ENCODE measurements at places on chromosomes 5 and 9. TPM values are rescaled to one million over a fixed set of nuclear protein-coding genes. Genes with fewer than 3 reads are reported as not detected.

GRCh38 chr5:127133071-127133470 is 59.8 kb upstream of the C5orf63 start:
- no peak for DNase-seq

GRCh38 chr5:175734501-175734900 is 76.6 kb downstream of the HRH2 start:
- no peak for DNase-seq

DNA sequence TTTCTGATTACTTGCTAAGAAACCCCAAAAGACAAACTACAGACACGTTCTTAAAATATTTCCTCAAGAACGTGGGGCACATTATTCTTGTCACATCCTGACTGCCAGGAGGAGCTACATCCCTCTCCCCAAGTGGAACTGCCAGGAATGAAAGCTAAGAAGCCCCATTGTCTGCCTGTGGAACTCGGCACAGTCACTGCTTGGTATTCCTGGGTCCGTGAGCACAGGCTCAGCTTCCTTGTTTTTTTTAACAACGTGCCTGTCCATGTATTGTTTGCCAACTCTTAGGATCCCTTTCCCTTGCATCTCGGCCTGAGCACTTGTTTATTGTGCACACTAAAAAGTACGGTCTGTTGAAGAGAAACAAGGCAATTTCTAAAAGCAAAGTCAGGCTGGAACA is 47.0 kb upstream of the SELENOP start:
- DNase-seq: no peak

DNA sequence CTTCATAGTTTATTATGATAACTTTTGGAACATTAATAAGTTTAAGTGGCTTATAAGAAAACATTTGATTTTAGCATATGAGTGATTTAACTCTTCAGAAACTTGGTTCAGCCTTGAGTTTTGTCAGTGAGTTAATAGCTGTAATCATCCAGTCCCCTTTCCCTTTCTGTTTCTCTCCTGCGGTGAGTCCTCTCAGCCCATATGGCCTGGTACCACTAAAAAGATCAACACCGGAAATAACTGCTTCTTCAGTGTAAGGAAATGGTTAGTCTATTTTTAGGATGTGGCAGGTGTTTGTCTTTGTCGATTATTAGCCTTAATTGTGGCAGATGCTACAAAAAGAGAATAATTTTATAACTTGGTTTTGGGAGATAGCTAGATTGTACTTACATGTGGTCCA is 120.2 kb upstream of the GRHPR start:
- no peak for DNase-seq

- DNase-seq: no peak
Measured at GRCh38 chr9:2459756-2460155, 161.8 kb upstream of the VLDLR start.

GRCh38 chr9:101711330-101711941 is 27.0 kb downstream of the GRIN3A start:
- no peak for DNase-seq

DNA sequence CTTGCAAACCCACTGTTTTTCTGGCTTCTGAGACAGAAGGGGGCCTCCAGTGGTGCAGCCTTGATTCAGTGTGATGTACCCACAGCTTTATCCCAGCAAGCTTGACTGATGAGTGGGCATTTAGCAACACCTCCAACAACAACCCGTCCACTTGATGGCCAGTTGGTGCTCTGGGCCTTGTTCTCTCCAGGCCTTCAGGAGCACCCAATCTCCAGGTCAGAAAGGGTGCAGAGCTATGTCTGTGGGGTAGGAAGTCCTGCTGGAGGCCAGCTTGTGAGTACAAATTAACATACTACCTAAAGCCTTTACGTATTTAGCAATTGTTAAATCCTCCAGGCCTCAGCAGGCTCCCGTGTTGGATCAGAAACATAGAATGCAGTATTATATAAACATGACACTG is 10.1 kb upstream of the TRIM52 start:
- no peak for DNase-seq

GRCh38 chr9:92004045-92004392 is 54.0 kb upstream of the ROR2 start:
- DNase-seq: no peak

- no peak for DNase-seq
Measured at GRCh38 chr9:7095058-7095457, 337.3 kb downstream of the KDM4C start.

- DNase-seq: no peak
Measured at GRCh38 chr9:21172156-21172555, 5.7 kb upstream of the IFNA21 start.

The OLFML2A gene
- total RNA-seq: 2.2 TPM

The ATP10B gene
- 1.7 TPM for total RNA-seq

The SCGB3A1 gene
- total RNA-seq: not detected

Measured in progenitor cell of endocrine pancreas (in vitro differentiated cells).